NCI-H1417 treated with DMSO at 0.1 percent for 48 hours (cell line): ENCODE measurements at places on chromosomes 1 and 21.

DNA sequence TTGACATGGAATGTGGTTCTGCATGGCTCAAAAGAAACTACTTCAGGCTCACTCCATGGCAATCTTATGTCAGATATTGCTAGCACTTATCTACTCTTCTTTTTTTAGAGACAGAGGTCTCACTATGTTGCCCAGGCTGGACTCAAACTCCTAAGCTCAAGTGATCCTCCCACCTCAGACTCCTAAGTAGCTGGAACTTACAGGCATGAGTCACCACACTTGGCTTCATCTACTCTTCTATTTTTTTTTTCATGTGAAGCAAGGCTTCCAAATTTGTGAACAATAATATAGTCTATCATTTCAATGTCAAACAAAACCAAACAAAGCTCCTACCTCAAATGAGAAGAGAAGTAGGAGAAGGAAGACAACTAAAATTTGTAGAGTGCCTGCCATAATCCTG is 7.5 kb upstream of the PSEN2 start:
- DNase-seq, result no peak

GRCh38 chr1:165403835-165404482 is 41.0 kb downstream of the RXRG start:
- DNase-seq, result no peak

GRCh38 chr1:20534659-20535417 is 17.5 kb upstream of the FAM43B start:
- no peak for DNase-seq

GRCh38 chr1:185663771-185664296 is 70.4 kb upstream of the HMCN1 start:
- no peak for DNase-seq

DNA sequence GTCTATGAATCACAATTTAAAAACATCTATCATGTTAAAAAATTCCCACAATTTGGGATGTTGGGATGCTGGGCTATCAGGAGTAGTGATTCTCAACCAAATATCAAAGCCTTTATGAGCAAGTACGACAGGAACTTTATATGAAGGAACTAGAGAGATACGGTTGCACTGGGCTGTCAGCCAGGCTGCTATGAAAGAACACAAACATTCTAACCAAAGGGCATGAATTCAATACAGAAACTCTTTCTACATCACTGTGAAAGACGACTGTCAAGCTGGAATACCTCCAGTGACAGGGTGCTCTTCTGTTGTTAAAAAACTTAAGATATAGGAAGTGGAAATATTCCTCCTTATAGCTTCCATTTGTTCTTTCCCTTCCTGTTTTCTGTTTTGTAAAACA is 9.8 kb downstream of the CACNA1E start:
- DNase-seq, result no peak

DNA sequence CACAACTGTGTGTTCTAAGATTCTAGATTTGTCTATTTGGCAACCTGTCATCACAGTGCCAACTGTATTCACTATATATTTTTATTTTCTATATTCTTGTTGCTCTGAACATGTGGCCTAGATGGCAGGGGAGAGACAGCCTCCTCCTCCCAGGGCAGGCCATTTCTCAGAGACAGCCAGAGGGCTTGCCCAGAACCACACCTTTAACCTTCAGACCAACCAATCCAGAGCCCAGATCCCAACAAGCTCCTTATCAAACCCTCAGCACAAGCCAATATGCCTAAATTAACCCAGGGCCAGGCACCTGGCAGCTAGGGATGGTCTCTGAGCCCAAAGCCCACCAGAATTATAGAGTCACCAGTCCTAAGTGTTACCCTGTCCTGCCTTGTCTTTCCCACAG is 19.3 kb downstream of the TRIM11 start:
- DNase-seq, result no peak

GRCh38 chr1:108560874-108561459 is 1.1 kb downstream of the EEIG2 start:
- DNase-seq, result no peak

DNA sequence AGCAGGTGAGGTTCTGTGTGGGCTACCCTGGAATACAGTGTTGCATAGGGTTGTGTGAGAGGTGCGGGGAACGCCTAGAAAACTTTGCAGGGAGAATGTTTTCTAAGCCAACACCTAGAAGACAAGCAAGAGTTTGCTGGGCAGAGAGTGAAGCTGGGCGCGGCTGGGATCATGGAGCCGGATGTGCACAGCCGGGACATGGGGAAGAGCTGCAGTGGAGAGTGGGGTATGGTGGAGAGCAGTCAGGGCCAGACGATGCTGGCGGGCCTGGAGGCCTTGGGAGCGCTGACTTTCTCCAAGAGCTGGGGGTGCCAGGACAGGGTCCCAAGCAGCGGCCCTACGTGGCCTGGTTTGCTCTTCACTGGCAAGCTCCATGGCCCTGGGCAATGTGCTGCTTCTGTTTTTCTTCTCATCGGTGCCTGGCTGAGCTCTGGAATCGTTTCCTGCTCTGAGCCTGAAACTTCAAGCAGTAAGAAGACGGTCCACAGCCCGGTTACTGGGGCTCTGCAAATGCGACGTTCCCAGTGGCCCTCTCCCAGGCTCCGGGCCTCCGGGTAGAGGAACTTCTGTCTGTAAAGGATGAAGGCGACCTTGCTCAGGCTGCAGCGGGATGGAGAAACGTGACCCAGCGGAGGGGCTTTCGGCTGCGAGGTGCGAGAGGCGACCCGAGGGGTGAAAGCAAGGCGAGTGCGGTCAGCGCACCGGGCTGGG is 51.9 kb upstream of the CD34 start:
- DNase-seq, result no peak

GRCh38 chr21:42855171-42855936 is 24.0 kb downstream of the WDR4 start:
- DNase-seq, result no peak

GRCh38 chr1:152043870-152044269 is 7.1 kb upstream of the S100A11 start:
- DNase-seq, result no peak

GRCh38 chr1:24683713-24684162 is 40.6 kb downstream of the SRRM1 start:
- DNase-seq, result no peak

DNA sequence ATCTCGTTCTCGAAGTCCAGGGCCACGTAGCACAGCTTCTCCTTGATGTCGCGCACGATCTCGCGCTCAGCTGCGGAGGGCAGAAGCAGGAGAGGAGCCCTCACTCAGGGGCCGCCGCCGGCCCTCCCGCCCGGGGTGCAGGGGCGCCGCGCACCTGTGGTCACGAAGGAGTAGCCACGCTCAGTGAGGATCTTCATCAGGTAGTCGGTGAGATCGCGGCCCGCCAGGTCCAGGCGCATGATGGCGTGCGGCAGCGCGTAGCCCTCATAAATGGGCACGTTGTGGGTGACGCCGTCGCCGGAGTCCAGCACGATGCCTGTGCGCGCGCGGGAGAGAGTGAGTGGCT is 1.8 kb downstream of the ACTA1 start:
- no peak for DNase-seq
